IMR-90 (cell line): ENCODE measurements at places on chromosomes 7 and 10. TPM values are rescaled to one million over a fixed set of nuclear protein-coding genes. Genes with fewer than 3 reads are reported as not detected.

- DNase-seq: no peak
These were observed 128.3 kb upstream of the COBL start for GRCh38 chr7:51444936-51445335.

DNA sequence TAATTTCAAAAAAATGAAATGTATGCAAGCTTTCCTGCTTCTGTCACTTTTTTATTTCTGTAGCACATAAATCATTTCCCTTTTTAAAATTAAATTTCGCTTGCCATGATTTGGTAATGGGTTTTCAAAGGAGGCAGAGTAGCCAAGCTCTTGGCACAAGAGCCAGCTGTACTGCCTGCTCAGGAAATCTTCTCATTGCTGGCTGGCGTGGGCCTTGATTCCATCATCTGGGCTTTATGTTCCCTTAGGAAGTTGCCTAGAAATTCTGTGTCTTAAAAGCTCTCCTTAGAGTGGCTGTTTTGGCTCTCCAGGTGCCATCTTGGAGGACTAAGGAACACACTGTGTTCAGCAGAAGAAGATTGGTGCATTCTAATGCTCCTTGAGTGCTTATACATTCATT, 107.4 kb downstream of the ARID5B start:
- DNase-seq: no peak

Gene ELMO1
- not detected in 2 replicates for total RNA-seq

- no peak for DNase-seq
These were observed 18.1 kb downstream of the STRA8 start for GRCh38 chr7:135251496-135252391.

Gene PRKCQ
- total RNA-seq: under 0.01 TPM in 1 of 2 replicates, not detected in the other

Gene CRYGN
- total RNA-seq: not detected in 2 replicates
